CD4-positive, CD25-positive, alpha-beta regulatory T cell (primary cell): ENCODE measurements at places on chromosomes 11 and 22.

GRCh38 chr11:65616575-65617001, 1.0 kb downstream of the PCNX3 start:
- no peak for DNase-seq

DNA sequence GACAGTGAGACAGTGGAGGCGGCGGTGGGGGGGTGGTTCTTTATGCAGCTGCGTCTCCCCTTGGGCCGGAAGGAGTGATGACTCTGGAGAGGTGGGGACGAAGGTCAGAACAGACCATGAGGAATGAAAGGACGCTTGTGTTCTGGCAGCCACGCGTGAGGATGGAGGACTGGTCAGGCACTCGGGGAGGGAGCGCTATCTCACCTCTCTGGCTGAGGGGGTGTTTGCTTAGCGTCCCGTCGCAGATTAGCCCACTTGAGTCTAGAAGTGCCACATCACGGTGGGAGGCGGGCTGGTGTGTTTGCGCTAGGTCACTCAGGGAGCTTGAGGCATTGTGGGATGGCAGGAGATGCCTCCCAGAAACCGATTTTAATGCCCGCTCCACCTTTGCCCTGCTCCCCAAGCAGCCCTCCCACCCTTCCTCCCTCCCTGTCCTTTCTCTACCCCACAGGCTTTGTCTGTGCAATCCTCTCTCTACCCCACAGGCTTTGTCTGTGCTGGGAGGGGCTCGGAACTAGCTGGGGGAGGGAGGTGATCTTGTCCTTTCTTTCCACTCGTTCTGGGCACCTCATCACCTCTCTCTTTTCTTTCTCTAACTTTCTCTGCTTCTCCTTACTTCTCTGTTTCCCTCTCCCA, 97.8 kb downstream of the PKNOX2 start:
- no peak for DNase-seq

DNA sequence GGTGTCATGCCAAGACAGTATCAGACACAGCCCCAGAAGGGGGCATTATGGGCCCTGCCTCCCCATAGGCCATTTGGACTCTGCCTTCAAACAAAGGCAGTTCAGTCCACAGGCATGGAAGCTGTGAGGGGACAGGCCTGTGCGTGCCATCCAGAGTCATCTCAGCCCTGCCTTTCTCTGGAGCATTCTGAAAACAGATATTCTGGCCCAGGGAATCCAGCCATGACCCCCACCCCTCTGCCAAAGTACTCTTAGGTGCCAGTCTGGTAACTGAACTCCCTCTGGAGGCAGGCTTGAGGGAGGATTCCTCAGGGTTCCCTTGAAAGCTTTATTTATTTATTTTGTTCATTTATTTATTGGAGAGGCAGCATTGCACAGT, 14.6 kb downstream of the IL10RA start:
- DNase-seq: no peak

DNA sequence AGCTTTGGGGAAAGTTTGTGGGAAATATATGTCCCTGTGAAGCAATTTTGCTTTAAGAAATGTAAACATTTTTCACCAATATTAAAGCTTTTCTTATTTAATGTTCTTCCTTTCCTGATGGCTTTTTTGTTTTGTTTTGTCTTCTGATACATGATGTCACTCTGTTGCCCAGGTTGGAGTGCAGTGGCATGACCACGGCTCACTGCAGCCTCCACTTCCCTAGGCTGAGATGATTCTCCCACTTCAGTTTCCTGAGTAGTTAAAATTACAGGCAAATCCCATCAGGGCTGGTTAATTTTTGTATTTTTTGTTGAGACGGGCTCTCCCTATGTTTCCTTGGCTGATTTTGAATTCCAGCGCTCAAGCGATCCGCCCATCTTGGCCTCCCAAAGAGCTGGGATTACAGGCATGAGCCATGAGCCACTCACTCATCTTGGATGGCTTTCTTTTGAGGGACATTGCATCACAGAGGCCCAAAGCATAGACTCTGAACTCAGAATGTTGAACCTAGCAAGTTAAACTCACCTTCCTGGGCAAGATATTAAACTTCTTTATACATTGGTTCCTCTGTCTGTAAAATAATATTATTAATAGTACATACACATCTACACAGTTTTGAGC, 651 bp upstream of the CARD16 start:
- DNase-seq: no peak

DNA sequence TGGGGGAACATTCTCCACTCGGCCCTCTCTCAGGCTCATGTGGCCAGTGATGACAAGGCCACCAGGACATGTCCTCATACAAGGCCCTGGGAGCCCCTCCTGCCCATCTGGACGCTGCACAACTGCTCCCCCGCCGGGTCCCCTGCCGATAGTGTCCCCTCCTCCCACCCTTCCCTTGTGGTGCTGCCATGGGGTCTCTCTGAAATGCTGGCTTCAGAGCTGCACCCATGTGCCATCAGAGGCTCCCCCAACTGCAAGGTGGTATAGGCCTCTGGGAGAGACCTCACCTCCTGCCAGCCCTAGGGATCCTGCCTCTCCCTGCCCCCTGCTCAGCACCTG, 113.0 kb downstream of the KCNQ1OT1 start:
- no peak for DNase-seq

GRCh38 chr22:42925598-42925997, 68.5 kb upstream of the ARFGAP3 start:
- DNase-seq: no peak

DNA sequence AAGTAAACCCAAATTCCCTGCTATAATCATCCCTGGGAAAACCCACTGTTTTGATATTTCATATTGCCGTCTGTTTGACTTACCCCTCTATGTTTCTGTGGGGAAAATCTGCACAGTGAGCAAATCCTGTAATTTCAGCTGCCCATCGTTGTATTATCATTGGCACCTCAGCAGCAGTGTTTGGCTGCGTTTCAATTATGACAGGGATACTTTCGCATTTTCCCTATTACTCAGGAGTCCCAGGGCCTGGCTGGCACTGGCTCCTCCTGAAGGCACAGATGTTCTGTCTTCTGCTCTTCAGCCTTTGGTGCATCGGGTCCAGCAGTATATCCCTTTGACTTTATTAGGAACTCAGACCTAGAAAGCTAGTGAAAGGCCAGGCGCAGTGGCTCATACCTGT, 12.2 kb upstream of the MMP12 start:
- DNase-seq: no peak
